ENCODE measurements at places on chromosomes 11 and 22.

GRCh38 chr11:124751741-124752470 lies at the start of gene VSIG2:
Gene VSIG2 (minus strand): TSS chr11:124752255. CDS start chr11:124752137, 118 bp downstream.
- DNase-seq: no peak

GRCh38 chr11:126363706-126364248 lies 8.3 kb downstream of the ST3GAL4 start:
- peak; percentile 46 for DNase-seq

DNA sequence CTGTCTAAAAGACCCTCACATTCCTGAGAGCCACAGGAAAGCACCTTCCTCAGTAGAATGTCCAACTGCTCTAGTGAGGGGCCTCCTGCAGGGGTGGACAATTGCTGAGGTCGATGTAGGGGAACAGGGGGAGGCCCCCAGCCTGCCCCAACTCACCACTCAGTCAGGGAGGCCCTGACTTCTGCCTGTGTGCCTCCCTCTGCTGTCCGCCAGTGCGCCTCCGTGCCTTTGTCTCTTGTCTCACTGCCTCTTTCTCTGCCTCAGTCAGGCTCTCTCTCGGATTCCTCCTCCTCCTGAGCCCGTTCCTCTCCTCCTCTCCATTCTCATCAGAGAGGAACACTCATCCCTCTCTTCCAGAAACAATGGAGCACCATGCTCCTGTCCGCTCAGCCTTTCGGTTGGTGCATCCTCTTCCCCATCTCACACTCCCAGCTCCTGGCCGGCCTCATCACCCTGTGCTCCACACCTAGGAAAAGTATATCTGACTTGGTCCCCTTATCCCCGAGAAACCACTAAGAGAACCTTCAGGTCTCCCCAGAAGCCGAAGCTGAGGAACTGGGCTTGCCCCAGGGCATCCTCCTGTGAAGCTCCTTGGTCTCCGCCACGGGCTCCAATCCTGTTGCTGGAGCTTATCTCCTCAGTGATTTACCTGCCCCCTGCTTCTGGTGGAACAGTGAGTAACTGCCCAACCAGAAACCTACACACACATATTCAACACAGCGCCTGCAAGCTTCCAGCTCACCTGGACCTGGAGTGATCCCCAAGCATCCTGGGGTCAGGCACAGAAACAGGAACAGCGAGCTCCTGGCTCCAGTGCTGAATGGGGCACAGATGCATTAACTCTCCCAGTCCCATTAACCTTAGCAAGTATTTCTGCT lies 2.3 kb downstream of the B3GAT1 start:
- no peak for DNase-seq

DNA sequence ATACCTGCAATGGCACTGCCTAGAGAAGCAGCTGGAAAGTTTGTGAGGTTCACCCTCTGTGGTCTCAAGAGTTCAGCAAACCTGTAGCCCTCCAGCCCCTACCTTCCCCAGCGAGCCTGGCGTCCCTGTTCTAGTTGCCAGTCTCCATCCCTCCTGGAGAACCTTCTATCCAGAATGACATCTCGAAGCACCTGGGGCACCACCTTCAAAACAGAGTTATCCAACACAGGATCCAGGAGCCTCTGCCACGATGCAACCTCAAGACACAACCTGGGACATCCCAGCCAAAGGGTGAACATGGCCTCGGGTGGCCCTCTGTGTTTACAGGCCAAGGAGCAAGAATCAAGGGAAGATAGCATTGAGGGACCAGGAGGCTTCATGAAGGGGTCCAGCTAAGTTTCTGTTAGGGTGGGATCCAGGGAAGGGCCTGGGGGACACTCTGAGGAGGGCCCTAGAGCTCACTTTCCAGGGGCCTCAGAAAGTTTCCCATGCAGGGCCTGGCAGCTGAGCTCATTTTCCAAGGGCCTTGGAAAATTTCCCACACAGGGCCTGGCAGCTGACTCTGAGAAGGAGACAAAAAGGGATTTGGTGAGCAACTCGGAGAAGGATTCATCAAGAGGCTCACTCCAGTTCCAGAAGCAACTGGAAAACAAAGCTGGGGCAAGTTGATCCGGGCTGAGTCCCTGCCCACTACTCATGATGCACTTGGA lies 36.9 kb upstream of the SYT13 start:
- DNase-seq: no peak
